ENCODE measurements at places on chromosomes 7 and 10.

GRCh38 chr10:86168256-86168655, 198.3 kb downstream of the GRID1 start:
- no peak for DNase-seq

- DNase-seq = peak; percentile 11
Observed at GRCh38 chr7:34530259-34530658, 127.8 kb upstream of the NPSR1 start.

DNA sequence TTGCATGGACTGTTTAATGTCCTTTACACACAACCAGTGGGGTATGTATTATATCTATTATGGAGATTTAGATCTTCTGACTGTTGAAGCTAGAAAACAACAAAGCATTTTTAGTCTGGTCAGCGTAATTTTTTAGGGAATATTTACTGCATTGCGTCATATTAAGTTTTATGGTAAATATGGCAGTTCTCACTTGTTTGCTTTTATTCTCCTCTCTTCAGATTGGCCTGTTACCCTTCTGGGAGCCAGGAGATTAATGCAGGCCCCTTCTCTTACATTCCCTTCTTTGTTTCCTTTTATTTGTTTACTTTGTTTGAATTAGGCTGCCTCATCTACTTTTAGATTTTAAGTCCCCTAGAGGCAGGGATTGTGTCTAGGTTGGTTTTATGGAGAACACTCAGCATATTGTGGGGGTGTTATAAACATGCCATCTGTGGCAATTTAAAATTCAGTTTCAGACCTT, 13.8 kb downstream of the UBE2D1 start:
- no peak for DNase-seq

DNA sequence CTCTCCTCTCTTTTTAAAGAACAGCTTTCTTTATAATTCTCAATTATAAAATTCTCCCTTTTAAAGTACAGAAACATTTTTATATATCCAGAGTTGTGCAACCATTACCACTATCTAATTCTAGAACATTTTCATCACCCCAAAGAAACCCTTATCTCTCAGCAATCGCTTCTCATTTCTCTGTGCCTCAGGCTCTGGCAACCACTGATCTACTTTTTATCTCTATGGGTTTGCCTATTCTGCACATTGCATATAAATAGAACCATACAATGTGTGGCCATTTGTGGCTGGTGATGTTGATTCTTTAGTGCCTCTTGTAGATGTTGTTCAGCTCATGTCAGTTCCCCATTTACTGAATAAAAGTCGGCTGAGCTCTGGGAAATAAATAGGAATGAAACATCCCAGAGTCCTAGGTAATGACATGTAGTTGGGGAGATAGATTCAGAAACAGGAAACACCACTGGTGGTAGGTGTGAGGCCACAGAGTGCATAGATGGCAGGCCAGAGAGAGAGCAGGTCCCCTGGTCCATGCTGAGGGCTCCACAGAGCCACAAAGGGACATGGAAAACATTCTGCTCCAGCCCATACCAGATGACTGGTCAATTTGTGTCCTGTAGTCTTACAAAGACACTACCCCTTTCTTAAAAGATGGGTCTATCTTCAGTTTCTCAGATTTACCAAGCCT, 126.5 kb downstream of the PLPP4 start:
- no peak for DNase-seq

DNA sequence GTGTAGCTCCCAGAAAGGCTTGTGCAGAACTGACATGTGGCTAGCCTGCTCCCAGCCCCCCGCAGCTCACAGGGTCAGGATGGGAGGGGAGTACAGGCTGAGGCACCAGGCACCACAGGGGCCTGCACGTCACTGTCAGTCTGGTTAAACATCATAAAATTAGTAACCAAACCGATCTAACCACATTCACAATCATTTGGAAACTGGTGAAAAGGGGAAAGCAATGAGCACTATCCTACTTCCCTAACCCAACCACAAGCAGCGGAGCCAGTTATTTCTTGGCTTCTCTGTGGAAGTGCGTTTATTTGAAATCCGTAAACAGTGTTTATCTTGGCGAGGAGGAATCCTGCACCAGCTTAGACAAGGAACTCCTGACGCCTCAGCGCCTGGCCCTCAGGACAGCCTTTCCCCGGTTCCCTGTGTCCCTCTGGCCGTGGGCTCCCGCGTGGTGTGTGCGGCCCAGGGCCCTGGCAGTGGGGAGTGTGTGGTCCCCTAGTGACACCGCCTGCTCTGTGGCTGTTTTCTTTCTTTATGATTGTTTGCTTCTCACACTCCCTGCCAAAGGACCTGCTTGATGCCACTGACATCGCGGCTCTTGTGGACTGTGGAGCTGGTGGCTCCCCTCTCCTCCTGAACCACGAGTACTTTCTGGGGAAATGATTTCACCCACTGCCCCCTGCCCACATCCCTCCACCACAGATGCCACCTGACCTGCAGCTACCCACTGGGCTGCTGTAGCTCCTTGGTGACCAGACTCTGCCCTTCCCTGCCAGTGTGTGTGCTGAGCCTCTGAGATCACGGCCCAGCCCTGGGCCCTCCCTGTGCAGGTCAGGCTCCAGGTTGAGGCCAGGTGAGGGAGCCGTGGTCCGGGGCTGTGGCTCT, 38.0 kb downstream of the INPP5A start:
- no peak for DNase-seq

- no peak for DNase-seq
Observed at GRCh38 chr7:98137826-98138151, 31.1 kb downstream of the LMTK2 start.

DNA sequence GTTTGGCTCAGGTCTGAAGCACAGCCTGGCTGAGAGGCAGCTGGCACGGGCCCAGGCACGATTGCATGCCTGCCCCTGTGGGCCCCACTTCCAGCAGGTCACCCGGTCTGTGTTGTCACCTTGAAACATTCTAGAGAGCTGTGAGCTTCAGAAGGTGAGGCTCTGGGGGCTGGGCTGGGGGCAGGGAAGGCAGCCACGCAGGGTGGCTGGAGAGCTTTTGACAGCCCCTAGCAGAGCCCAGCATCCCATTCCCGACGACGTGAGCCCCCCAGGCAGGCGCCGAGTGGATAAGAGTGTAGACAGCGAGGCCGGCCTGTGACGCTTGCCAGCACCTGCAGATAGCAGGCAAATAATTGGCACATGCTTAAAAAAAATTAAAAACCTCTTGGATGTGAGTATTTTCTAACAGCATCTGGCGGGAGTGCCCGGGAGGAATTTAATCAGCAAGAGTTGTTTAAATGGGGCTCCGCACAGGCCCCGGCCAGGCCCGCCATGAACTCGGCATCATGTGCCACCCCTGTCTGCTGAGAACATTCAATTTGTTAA, 212.0 kb upstream of the TBX20 start:
- no peak for DNase-seq

GRCh38 chr7:115099906-115100305, 178.0 kb downstream of the MDFIC start:
- peak; percentile 44 for DNase-seq

DNA sequence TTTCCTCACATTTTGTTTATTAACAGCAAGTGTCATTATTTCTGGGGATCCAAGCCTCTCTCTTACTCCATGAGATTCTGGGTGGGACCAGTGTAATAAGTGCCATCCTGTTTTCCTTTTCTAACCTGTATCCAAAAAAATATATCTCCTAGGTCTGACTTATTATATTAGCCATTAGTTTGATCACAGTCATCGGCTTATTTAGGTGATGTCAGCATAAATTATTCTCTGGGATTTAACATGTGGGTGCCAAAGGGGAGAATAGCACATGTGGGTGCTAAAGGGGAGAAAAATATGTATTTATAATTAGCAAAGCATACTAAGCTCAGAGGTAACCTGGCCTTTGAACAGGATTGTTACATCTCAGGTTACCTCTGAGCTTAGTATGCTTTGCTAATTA, 293.8 kb upstream of the SEMA3D start:
- no peak for DNase-seq
